SIG-M5 (cell line): ENCODE measurements at places on chromosomes 16 and 17.

GRCh38 chr17:40699853-40700252 lies 3.7 kb downstream of the KRT24 start:
- no peak for DNase-seq

DNA sequence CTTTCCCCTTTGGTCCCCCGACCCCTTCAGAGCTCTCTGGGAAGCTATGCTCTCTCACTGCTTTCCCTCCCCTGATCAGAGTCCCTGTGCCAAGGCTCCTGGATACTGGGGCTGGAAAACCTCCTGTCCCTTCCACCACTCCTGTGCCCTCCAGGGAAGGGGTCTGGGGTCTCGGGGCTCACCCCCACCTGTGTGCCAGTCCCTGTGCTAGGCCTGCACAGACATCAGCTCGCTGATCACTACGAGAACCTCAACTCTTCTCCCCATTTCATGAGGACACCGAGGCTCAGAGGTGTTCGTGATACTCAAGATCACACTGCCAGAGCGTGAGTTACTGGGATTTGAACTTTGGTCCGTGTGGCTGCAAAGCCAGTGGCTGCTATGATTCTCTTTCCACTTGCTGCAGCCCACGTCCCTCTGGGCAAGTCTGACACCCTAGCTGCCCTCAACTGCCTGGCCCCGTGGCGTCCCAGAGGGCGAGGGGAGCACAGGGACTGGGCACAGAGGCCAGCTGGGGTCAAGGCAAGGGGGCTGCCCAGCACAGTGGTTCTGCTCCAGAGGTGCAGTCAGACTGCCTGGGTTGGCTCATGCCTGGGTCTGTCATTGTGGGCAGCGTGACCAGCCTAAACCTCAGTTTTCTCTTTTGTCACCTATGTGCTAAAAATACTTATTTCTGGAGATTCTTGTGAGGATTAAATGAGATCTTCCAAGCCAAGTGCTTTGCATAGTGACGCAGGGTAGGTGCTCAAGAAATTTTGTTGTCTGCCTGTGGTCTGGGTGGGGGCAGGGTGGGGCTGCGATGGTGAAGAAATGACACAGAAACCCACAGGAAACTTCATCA lies 43.8 kb upstream of the TOB1 start:
- DNase-seq = no peak

DNA sequence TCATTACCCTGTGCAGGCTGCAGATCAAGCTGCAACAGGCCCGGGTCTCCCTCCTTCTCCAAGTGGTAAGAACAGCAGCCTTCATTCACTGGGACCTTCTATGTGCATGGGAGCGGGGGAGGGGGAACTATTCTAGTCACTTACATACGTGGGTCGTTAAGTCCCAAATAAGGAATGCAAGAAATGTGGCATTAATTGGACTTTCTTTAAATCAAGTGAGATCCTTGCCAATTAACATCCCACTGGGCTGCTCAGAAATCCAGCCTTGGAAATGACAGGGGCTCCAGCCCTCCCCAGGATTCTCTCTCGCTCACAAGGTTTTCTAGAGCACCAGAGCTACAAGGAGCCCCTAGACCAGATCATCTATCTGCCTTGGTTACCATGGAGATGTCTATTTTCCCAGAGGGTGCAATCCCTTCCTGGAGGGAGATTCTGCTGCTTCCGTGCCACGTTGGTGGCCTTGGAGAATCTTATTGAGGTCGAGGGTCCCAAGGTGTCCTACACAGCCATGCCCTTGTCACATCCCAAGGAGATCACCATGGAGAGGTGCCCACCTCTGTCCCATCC lies 5.2 kb upstream of the EIF1 start:
- no peak for DNase-seq

- DNase-seq = no peak
Observed at GRCh38 chr17:50177983-50178834, 12.4 kb downstream of the SGCA start.

- no peak for DNase-seq
Observed at GRCh38 chr17:27576477-27577083, 54.4 kb upstream of the LGALS9 start.
